ENCODE measurements at places on chromosomes 7 and 10.

GRCh38 chr10:116699049-116699448, 43.3 kb downstream of the HSPA12A start:
- no peak for DNase-seq

DNA sequence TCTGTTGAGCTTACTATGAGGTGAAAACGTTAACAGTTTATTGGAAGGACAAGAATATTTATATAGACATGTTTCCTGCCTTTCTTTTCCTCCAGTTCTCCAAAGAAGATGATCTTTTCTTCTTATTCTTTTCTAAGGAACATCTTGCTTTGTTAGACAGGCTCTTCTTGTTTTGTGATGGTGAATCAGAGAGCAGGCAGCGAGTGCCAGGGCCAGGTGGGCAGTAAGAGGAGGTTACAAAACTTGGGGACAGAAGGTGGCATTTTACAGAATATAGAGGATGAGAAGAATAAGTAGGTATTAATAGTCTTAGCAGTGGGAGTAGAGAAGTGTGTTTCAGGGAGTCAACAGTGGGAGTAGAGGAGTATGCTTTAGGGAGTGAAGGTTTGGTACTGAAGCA, 223.6 kb downstream of the ARL4A start:
- no peak for DNase-seq

DNA sequence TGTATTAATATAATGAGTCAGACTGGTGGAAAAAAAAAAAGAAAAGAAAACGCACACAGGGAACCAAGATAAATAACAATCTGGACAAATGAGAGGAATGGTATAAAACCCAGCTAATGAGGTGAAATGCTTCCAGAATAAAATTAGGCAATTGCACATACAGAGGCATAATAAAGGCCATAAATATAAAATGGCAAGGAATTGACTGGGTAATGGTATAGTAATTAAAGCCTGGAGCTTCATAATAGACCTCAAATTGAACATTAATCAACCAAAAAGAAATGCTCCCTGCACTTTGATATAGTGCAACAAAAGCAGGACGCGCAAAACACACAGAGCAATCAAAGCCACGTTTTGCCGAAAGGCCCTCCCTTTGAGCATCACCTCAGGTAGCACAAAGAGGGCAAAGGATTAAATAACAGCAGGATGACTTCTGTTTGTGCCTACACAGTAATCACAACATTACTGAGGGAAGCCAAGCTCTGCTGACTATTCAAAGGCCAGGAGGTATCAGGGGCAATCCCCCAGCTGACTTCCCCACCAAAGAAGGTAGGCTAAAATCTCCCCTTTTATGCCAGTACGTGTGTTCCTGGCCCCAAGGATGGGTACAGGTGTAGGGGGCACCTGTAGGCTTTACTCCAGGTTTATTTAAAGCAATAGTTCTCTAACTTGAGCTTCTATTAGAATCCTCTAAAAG, 343.7 kb downstream of the ELMO1 start:
- DNase-seq: no peak

- DNase-seq: no peak
These were observed 50.4 kb downstream of the CASD1 start for GRCh38 chr7:94559972-94560371.

GRCh38 chr10:44154956-44155355, 229.9 kb downstream of the CXCL12 start:
- DNase-seq: no peak

DNA sequence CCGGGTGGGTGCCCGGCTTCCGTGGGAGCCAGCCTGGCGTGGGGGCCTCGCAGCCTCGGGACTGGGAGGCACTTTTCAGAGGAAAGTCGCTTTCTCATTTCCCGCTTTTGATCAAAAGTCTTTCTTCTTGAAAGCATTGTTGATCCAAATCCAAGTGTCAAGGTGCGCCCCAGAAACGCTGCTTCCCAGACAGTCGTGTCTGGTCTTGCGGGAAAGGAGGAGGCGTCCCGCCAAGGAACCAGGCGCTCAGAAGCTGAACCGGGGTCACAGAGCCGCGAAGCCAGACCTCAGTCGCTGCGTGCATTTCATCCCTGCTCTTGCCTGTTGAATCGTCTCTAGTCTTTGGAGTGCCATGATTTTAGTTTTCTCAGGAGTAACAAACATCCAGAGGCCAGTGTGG, 1.1 kb upstream of the BNIP3 start:
- no peak for DNase-seq

- DNase-seq: no peak
These were observed 266.0 kb downstream of the USP6NL start for GRCh38 chr10:11345224-11346054.

GRCh38 chr10:122170802-122171201, 100.3 kb upstream of the BTBD16 start:
- DNase-seq: no peak

DNA sequence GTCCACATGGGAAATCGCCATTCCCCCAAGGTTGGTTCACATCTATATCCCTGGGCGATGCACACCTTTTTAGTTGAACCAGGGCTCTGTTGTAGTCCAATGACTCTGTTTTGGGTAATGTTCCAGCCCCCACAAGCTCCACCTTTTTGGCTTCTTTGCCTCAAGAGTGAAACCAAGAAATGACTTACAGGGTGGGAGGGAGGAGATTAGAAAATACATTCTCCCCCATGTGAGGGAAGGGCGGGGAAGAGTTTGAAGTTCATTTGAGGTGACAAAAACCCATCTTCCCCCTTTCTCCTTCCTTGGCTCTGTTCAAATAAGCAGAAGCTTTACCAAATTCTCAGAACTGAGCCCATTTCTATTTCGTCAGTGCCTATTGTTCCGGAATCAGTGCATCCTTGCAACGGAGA, 82.8 kb downstream of the GATA3 start:
- DNase-seq: no peak

DNA sequence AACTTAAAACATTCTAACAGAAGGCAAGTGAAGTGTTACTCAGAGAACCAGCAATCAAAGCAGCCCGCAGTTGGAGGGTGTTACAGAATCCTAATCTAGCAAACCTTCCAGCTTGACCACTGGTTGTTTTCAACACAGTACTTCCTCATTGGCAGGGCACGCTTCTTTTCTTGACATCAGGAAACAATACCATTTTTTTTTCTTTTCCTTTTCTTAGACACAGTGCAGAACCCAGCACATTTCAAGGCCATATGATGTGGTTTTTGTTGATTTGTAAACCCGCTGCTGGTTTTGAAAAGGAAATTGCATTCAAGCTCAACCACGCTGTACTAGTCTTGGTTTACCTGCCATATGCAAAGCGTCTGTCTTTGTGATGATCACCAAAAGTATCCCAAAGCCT, 33.4 kb downstream of the RHOBTB1 start:
- DNase-seq: no peak

DNA sequence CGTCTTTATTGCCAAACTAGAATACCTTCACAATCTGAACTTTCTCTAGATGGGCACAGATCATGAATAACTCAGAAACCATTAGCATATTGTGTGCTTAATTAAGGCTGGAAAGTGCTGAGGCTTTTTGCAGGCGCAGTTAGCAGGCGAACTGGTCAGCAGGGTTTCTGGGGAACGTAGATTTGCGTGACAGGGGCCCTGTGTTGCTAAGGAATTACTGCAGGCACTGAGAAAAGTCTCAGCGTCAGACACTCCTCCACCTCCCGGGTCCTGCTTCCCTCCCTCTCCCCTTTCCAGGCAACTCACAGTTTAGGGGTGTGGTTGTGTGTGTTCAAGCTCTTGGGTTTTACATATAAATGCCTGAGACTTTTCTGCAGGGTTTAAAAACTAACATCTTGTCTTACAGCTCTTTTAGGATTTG, 2.2 kb downstream of the MAP3K8 start:
- DNase-seq: peak; percentile 60

DNA sequence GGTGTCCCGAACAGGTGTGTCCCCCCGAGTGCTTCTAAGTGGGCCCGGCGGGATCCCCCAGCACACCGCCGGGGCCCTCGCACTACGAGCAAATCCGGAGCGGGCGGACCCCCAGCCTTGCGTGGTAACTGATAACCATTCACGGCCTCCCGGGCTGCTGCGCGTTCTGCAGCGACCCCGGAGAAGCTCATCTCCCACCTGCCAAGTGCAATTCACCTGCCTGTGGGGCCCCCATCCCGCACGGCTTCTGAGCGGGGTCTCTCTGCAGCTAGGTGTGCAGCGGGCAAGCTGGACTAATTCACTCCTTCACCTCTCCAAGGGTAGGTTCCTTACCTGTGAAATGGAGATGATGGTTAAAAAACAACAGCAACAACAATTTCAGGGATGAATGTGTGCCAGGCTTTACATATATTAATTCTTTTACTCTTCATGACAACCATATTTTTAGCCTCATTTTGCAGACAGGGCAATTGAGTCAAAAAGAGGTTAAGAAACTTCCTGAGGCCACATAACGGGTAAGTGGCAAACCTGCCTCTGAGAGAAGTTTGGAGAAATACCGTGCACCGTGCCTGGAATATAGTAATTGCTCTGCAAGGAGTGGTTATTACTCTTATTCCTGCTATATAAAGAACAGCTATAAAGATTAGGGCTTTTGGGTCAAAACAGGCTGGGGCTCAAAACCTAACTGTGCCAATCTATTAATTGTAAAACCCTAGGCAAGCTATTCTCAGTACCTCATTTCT, 652 bp upstream of the PODXL start:
- DNase-seq: no peak

DNA sequence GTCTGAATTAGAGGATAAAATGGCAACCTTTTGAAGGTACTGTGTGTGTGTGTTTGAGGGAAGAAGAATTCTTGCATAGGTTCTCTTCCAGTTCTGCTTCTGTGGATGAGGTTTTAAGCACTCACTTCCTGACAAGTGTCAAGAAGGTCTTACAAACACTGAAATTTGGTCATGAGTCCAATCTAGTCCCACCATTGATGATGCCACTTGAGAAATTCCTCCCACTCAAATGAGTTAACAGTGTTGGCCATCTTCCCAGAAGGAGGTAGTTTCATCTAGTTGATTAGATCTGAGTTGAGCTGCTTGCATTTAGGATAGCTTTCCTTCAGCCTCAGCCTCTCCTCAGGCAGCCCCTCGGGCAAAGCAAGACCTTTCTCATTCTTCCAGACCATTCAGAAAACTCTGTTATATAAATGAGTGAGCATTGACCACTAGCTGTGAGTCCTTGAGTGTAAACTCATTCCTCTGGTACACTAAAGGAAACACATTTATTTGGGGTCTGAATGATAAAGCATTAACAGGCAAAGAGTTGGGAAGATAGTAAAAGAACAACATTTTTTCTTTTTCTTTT, 189.5 kb downstream of the TRIL start:
- no peak for DNase-seq

- DNase-seq: no peak
These were observed 40.5 kb upstream of the PRKAR1B start for GRCh38 chr7:767580-767940.

DNA sequence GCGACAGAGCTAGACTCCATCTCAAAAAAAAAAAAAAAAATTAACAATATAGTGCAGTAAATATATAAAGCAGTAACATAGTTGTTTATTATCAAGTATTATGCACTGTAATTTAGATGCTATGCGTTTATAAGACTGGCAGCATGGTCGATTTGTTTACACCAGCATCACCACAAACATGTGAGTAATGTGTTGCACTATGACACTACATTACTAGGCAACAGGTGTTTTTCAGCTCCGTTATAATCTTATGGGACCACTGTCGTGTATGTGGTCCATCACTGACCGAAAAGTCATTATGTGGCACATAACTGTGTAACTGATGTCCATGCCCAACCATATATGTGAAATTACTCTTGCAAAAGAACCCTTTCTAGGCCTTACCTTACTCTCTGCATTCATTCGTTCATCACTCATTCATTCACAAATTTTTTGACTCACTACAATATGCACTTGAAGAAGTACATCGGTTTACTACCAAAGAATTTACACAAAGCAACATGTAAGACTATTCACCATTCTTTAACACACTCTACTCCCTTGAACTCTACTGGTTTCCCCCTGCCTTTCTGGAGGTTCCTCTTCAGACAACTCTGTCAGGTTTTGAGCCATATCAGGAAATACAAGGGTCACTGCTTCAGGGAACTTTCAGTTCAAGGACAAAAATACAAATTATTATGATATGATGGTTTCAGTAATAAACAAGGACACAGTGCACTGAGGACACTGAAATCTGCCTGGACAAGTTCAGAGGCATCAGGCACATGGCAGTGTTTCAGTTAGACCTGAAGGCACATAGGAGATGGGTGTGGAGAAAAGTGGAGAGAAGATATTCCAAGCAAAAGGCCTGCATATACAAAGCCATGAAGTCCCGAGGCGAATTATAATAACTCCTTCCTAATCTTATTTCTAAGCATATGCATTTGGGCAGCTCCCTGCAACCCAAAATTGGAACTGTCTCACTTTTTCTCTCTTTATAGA, 17.4 kb downstream of the ITGB1 start:
- no peak for DNase-seq

GRCh38 chr7:21412410-21412851, 15.5 kb upstream of the SP4 start:
- no peak for DNase-seq

GRCh38 chr10:1525354-1526162, 211.8 kb downstream of the ADARB2 start:
- no peak for DNase-seq

DNA sequence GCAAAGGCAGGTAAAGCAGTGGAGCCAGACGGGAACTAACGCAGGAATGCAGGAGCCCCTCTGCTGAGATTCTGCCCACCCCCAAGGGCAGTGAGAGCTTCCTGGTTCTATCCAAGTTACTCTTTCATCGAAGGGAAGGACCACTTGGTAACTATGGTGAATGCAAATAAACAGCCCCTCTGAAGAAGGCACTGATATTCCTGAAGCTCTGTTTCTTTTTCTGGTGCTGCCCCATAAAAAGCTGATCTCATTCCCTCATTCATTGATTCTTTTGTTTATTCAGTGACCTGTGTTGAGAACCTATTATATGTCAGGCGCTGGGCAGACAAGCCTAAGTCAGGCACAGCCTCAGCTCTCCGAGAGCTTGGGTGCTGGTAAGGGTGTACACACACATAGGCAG, 217.3 kb downstream of the SNX10 start:
- DNase-seq: no peak

GRCh38 chr10:2436933-2437332, 630.4 kb upstream of the PFKP start:
- no peak for DNase-seq

GRCh38 chr10:26112532-26112931, 104.0 kb upstream of the GAD2 start:
- DNase-seq: no peak

All from PC-9 (cell line).